Esophagus squamous epithelium (tissue), 5 donors: ENCODE measurements at places on chromosomes 16 and 17.

GRCh38 chr17:78049609-78050008 is 78.9 kb downstream of the TMC6 start:
- no peak for DNase-seq

GRCh38 chr17:42895185-42895555 is 5.4 kb upstream of the G6PC1 start:
- no peak for DNase-seq

DNA sequence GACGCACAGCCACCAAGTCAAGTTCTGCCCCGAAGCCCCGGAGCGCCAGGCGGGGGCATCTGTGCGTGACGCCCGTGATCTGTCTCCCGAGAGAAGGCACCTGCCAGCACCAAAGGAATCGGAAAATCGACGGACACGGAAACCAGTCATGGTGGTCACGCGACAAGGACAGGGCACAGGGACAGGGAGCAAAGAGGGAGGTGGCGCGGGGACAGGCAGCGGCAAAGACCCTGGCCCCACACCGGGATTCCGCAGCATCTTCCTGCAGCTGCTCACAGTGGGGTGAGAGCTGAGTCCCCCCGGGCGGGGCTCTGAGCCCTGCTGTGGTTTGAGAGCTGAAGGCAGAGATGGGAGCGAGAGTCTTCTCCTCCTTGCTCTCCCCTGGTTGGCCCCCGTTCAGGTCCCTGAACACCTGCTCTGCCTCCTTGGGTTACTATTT is 56.4 kb downstream of the ABR start:
- no peak for DNase-seq

- DNase-seq, result no peak
These were observed 10.0 kb downstream of the LDHD start for GRCh38 chr16:75106351-75107274.

- DNase-seq, result no peak
These were observed 55.0 kb upstream of the RASL10B start for GRCh38 chr17:35676441-35676840.

GRCh38 chr16:64900019-64900418 is 221.8 kb downstream of the CDH11 start:
- DNase-seq, result no peak

DNA sequence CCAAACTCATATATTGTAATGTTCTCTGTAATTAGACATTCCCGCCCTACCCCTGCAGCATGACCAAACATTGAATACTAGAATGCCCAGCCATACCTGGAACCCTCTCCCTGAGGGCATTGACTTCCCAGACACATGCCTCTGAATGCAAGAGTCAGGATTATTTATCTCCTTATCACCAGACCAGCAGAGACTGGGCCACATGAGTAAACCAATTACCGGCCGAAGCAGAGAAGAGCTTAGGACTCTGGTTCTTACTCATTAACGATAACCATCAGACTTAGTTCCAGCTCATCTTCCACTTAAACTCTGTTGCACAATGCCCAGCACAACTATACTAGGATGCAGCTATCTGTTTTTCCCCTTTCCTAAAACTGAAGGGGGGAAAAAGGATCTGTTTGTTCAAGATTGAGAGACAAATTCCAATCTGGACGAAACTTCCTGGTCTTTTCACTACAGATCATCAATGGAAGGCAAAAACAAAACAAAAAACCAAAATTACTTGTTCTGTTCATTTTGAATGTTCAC is 88.2 kb upstream of the CORO6 start:
- DNase-seq, result no peak

DNA sequence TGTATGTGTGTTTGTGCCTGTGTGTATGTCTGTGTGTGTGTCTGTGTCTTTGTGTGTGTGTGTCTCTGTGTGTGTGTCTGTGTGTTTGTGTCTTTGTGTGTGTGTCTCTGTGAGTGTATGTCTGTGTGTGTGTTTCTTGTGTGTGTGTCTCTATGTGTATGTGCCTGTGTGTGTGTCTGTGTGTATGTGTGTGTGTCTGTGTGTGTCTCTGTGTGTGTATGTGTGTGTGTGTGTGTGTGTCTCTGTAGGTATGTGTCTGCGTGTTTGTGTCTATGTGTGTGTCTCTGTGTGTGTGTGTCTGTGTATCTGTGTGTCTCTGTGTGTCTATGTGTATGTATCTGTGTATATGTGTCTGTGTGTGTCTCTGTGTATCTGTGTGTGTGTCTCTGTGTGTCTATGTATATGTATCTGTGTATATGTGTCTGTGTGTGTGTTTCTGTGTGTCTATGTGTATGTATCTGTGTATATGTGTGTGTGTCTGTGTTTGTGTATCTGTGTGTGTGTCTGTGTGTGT is 70.2 kb downstream of the USP43 start:
- no peak for DNase-seq

DNA sequence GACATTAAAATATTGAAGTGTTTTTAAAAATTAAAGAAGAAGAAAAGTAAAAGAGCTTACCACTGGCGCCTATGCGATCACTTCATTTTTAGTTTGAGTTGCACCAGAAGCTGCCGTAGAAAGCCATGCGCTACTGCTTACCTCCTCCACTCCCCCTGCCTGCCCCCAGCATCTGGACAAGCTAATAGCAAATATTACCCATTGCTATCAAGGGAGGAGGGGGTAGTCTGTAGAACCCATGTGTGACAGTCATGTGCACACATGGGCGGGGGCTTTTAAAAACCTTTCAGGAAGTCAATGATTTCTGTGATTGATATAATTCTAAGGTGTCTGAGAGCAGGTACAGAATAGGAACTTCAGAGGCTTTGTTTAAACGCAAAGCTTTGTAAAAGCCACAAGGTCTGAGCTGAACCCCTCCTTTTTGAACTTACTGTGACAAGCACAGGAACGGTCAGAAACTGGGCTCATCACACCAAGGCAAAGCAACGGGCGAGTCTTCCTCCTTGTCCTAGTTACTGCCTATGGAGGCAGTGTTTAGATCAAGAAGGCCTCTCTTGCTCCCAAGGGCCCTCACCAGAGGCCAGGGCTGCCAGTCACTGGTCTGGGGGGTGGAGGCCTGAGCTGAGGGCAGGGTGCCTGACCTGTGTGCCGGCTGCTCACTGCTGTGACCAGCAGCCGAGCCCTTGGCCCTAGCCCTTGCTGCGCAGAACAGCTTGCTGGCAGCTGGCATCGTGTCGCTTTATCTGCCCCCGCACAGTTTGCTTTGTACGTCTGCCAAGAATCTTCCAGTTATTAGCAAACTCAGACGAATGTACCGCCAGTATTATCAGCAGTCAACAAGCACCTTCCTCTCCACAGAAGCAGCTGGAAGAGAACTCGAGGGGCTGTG is 15.0 kb downstream of the GINS2 start:
- DNase-seq, result no peak

DNA sequence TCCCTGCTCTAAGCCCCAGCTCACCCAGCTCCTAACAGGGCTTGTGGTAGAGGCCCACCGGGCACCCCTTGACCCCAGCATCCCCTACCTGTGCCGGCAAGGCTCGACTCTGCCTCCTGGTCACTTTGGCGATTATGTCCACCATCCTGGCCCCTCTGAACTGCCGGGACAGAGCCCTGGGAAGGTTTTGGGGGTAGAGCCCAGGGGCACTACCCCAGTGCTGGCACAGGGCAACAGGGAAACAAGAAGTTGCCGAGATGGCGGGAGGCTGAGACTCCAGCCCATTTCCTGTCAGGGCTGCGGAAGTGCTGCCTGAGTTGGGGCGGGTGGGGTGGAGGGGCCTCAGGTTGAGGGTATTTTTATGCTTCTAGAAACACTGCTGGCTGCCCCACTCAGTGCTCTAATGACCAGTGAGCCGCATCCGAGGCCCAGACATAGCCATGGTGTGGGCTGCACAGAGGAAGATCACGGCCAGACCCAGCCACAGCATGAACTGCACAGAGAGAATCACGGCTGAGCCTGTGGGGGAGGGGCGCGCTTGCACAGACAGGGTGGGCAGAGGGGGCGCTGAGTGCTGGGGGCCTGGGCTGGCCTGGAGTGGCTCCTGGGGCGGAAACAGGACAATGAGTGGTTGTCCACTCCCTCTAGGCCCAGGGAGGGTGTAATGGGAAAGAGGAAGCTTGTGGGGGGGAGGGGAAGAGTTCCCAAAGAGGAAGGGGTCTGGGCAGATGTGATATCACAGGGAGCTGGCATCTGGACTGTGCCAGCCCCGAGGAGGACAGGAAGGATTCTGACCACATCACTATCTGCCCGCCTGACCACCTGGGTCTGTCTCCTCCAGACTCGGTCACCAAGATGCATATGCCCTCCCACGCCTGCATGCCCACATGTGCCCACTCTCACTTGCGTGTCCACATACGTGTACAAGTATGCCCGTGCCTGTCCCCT is 22.3 kb downstream of the ARHGAP27 start:
- DNase-seq, result no peak

GRCh38 chr17:27379888-27380533 is 76.2 kb upstream of the KSR1 start:
- DNase-seq, result no peak

- DNase-seq, result no peak
These were observed 881 bp downstream of the MLLT6 start for GRCh38 chr17:38705803-38706504.

GRCh38 chr17:72101526-72101925 is 19.3 kb upstream of the SOX9 start:
- DNase-seq, result no peak

- no peak for DNase-seq
These were observed 715.1 kb downstream of the CDH11 start for GRCh38 chr16:64406770-64407181.

DNA sequence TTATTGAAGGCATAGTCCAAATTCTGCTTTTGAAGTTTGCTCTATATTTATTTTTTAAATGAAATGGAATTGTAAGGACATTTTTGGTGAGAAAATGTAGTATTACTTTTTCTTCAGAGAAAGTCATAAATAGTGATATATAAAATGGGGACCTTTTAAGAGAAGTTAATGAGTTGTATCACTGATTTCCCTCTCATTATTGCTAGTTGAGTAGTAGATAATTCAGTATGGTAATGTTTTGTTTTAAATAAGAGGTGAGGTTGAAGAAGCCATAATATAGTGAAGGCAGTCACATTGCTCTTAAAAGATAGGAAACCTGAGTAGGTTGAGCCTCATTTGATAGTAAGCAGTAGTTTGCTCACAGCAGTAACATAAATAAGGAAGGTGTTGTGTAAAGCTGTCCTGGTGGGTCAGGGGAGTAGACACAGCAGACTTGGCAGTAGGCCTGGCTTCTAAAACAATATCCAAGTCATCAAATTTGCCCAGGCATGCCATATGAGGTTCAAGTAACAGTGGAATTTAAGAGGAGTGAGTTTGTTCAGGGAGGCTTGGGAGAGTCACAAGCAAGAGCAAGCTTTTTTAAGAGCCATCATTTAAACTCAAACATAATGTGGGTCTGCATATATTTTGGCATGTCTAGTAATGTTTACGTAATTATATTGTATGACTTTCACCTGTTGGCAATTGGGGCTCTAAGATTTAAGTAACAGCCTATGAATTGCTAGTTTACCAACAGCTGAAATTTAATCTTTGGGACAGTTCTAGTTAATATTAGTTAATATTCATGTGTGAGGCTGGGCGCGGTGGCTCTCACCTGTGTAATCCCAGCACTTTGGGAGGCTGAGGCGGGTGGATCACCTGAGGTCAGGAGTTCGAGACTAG is 6.5 kb downstream of the NFATC3 start:
- DNase-seq, result no peak

GRCh38 chr16:77462894-77463293 is 28.1 kb upstream of the ADAMTS18 start:
- no peak for DNase-seq

DNA sequence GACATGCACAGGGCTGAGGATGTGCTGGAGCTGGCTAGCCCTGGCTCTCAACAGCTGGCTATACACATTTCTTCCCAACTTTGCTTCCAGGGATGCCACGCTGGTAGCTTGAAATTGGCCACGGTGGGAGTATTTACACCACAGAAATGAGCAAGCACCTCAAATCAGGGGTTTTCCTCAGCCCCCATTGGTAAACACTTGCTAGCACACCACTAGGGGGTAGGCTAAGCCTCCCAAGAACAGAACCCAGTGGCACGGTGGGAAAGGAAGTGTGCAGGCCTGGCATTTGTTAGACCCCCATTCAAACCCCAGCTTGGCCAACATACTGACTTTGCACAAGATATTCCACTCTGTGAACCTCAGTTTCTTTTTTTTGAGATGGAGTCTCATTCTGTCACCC is 12.9 kb downstream of the DRC3 start:
- no peak for DNase-seq

GRCh38 chr17:48578616-48579470 is 693 bp upstream of the HOXB4 start:
- DNase-seq, result no peak

DNA sequence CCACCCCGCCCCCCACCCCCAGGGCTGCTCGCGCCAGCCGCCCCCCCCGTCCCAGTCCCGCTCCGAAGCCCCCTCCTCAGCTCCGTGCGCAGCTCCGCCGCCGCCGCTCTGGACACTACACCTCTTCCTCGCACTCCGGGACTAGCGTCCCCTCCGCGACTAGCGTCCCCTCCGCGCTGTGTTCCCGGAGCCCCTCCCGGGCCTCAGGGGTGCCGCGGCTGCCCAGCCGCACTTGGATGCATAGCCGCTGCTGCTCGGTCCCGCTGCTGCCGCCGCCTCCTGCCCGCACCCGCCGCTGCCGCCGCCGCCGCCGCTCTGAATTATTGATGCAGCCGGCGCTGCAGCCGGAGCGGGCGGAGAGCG is at the start of gene CBLN1:
Gene CBLN1 (minus strand): TSS at position 359 of the 363 bp plus-strand sequence. CDS start 373 bp downstream, outside the sequence.
- DNase-seq, result no peak

- DNase-seq, result no peak
These were observed 44.9 kb upstream of the ERN1 start for GRCh38 chr17:64174686-64175456.
